ENCODE measurements at places on chromosomes 7 and 10. TPM values are rescaled to one million over a fixed set of nuclear protein-coding genes. Genes with fewer than 3 reads are reported as not detected.

The CASP2 gene
- 94.2 TPM for total RNA-seq

The TMEM178B gene
- total RNA-seq, result 8.2 TPM

The C10orf62 gene
- not detected for total RNA-seq

The OR6V1 gene
- not detected for total RNA-seq

DNA sequence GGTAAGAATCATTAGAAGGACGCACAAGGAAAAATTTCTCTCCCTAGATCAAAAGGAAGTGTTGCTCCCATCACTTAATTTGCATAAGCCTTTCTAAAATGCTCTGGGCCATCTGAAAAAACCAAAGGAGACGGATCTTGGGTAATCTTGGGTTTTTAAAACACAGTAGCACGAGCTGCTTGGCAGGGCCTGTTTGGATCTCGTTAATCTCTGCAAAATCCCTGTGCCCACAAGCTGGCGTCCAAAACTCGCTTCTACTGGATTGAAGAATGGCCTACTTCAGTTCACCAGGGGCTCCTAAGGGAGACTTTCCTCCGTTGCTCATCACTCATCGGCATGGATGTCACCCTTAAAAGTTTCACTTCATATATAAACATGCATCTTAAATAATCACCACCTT lies 128.6 kb downstream of the RNF216 start:
- H3K27me3 ChIP-seq, result no peaks in the 10 kb centered on the region
- peaks cover 6% of the 10 kb centered on the region for H3K4me1 ChIP-seq
- no peak for DNase-seq
- no peak overlapping the region for H3K27ac ChIP-seq

DNA sequence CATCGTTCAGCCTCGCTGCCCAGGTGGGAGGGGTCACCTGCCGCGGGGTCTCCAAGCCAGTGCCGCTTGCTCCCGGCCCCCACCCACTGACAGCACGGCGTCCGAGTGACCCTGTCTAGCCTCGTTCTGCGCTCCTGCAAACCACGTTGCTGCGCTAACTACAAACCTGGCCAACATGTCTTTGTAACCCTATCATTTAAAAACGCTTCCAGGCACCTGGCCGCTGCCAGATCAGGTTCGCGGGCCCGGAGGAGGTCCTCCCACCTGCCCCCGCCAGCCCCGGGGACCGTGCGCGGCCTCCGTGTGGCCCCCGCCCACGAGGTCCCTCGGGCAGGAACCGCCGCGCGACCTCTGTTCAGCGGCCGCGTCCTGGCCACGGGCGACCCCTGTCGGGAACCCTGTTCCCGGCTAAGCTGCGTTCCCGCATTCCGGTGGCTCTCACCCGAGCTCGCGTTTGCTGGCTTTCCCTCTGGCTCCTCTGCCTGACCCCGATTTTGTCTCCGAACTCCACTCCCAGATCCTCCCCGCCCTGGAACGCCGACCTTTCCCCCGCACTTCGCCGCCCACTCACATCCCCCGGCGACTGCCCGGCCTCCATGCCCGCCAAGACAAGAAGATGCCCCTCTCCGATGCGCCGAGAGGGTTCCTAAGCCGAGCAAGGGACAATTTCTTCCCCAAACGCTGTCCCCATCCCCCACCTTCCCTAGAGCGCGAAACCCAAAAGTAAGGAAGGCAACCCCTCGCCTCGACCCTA lies 2.4 kb downstream of the SFMBT2 start:
- peak overlapping the region; percentile 98 for H3K4me3 ChIP-seq
- H3K4me1 ChIP-seq, result peaks cover 61% of the 10 kb centered on the region
- no peaks in the 10 kb centered on the region for H3K27me3 ChIP-seq
- DNase-seq, result peak; percentile 75

- H3K36me3 ChIP-seq, result peaks cover 6% of the 10 kb centered on the region
- H3K27me3 ChIP-seq, result no peaks in the 10 kb centered on the region
- no peak overlapping the region for H3K27ac ChIP-seq
- peaks cover 32% of the 10 kb centered on the region for H3K4me1 ChIP-seq
Measured at GRCh38 chr10:127259347-127259746, 63.0 kb upstream of the INSYN2A start.

DNA sequence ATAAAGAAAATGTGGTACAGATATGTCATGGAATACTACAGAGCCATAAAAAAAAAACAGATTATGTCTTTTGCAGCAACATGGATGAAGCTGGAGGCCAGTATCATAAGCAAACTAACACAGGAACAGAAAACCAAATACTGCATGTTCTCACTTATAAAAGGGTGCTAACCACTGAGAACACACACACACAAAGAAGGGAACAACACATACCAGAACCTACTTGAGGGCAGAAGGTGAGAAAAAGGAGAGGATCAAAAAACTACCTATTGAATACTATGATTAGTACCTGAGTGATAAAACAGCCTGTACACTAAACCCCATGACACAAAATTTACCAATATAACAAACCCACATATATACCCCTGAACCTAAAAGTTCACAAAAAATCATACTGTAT lies 144.6 kb downstream of the TPK1 start:
- no peak overlapping the region for H3K27ac ChIP-seq
- H3K4me3 ChIP-seq, result peak overlapping the region; percentile 28
- no peak for DNase-seq
- peaks cover 2% of the 10 kb centered on the region for H3K27me3 ChIP-seq
- peaks cover 15% of the 10 kb centered on the region for H3K4me1 ChIP-seq
- no peaks in the 10 kb centered on the region for H3K36me3 ChIP-seq

DNA sequence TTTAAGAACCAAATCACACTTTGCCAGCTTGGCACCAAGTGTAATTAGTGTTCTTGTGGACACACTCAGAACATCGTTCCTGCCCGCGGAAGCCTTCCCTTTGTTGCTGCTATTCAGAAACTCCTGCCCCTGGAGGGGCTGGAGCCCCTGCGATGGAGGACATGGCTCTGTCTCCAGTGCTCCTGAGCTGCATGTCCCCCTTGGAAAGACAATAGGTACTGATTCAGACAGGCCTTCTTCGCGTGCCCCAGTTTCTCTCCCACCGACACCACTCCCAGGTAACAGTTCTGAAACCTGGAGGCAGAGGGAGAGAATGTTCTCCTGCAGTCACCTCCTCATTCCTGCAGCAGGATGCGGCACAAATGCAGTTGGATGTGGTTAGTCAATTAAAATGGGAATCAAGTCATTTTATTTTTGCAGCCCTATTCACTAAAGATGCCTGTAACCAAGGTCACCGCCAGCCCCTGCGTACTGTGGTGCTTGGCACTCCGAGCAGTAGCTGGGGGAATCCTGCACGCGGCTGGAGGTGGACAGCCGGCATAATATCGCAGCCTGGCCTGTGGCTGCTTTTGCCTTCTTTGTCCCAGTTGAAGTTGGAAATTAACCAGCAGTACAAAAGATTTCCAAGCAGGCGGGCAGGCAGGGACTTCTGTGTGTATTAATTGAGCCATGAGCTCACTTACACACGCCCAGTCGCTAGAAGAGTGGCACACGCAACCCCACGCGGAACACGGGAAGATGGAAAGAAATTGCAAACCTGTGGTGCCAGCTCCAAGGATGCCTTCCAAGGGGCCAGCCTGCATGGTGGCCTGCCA lies 205.7 kb downstream of the EBF3 start:
- H3K27me3 ChIP-seq, result no peaks in the 10 kb centered on the region
- peaks cover 7% of the 10 kb centered on the region for H3K36me3 ChIP-seq
- DNase-seq, result no peak
- H3K4me3 ChIP-seq, result no peak overlapping the region
- H3K27ac ChIP-seq, result no peak overlapping the region

DNA sequence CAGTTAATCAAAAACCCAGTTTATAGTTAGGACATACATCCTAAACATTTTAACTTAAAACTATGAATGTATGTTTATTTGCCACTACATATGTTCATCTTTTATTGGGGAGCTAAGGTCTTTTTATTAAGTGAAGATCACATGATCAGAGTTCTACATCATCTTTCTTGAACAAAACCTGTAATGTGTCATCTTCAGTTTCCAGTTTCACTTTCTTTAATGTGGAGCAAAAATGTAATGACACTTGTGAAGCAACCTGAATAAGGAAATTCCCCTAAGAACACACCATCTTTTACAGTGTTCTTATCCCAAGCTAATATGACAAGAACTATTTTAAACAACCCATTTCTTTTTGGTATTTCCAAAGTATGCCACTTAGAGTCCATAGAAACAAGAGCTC lies 166.7 kb upstream of the BET1 start:
- no peaks in the 10 kb centered on the region for H3K27me3 ChIP-seq
- DNase-seq, result no peak
- no peak overlapping the region for H3K4me3 ChIP-seq
- H3K4me1 ChIP-seq, result no peaks in the 10 kb centered on the region
- H3K36me3 ChIP-seq, result no peaks in the 10 kb centered on the region

- no peaks in the 10 kb centered on the region for H3K36me3 ChIP-seq
- no peak for DNase-seq
- no peak overlapping the region for H3K4me3 ChIP-seq
Measured at GRCh38 chr7:45687185-45687560, 113.0 kb downstream of the ADCY1 start.

DNA sequence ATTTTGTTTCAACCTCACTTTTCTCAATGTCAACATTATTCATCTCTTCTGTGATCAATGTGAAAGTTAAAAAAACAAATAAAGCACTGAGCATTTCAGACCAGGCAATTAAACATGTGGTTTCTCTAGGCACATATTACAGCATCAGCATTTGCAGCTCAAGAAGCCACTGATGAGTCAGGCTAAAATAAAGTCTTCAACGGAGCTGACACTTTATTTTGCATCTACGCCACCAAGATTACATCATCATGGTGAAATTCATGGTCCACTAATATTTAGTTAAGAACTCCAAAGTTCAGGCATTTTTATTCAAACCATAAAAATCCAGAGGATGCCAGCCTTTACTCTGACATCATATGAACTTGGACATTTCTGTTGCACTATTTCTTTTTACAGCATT lies 33.0 kb downstream of the MAGI2 start:
- H3K4me3 ChIP-seq, result no peak overlapping the region
- H3K27ac ChIP-seq, result no peak overlapping the region

DNA sequence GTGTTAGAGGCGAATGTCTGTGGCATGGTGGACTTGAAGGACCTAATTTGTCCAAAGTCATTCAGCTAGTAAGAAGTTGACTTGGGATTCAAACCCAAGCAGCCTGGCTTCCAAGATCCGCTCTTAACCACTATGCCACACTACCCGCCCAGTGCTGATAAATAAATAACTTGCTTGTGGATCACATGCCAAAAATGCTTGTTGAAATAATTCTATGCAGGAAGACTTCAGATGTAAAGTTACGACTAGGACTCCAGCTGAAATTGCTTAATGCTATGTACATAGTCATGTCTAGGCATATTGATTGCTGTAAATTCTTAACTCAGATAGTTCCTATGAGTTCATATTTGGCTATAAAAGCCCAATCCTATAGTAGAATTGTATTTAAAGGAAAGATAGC lies 76.0 kb downstream of the PLXDC2 start:
- no peak overlapping the region for H3K27ac ChIP-seq
- DNase-seq, result no peak
- no peaks in the 10 kb centered on the region for H3K27me3 ChIP-seq
- no peak overlapping the region for H3K4me3 ChIP-seq

- no peaks in the 10 kb centered on the region for H3K27me3 ChIP-seq
- no peak for DNase-seq
- H3K36me3 ChIP-seq, result no peaks in the 10 kb centered on the region
- no peak overlapping the region for H3K27ac ChIP-seq
Measured at GRCh38 chr10:50582046-50582445, 41.7 kb downstream of the SGMS1 start.

DNA sequence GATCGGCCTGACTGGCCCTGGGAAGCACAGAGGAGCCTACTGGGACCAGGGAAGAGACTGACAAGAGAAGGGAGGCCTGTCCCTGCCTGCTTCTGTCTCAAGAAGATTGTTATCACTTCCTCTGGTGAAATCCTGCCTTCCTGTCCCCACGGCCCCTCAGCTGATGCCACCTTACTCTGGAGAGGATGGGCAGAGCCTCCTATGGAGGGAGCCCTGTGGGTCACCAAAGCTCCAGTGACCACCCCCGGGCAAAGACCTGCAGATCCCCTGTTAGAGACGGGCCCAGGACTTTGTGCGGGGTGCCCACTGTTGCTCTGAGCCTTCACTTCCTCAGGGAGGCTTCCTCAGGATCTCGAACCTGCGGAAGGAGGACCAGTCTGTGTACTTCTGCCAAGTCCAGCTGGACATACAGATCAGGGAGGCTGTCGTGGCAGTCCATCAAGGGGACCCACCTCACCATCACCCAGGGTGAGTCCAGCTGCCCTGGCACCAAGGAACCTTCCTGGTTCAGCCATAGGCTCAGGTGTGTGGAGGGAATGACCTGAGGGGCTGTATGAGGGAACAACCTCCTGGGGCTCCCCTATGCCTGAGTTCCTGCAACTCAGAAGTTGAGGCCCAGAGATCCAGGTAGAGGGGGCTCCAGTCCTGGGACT lies 1.4 kb upstream of the PILRB start:
- no peak for DNase-seq
- H3K4me3 ChIP-seq, result no peak overlapping the region
- peaks cover 11% of the 10 kb centered on the region for H3K36me3 ChIP-seq
- peak overlapping the region; percentile 48 for H3K27ac ChIP-seq

- no peaks in the 10 kb centered on the region for H3K36me3 ChIP-seq
- H3K27ac ChIP-seq, result peak overlapping the region; percentile 32
- H3K4me3 ChIP-seq, result peak overlapping the region; percentile 52
- peaks cover 6% of the 10 kb centered on the region for H3K27me3 ChIP-seq
- DNase-seq, result no peak
- peaks cover 24% of the 10 kb centered on the region for H3K4me1 ChIP-seq
Measured at GRCh38 chr7:151243408-151244195, 4.9 kb downstream of the SMARCD3 start.

GRCh38 chr7:45984386-45985295 lies 63.6 kb upstream of the IGFBP3 start:
- H3K27ac ChIP-seq, result no peak overlapping the region
- H3K4me3 ChIP-seq, result no peak overlapping the region
- no peaks in the 10 kb centered on the region for H3K27me3 ChIP-seq
- no peaks in the 10 kb centered on the region for H3K4me1 ChIP-seq
- no peak for DNase-seq

All from natural killer cell treated with Interleukin-12 subunit alpha and Interleukin-12 subunit beta and Interleukin-15 and Interleukin-18, amount 100 ng/mL, for 72 hours (primary cell).